ENCODE measurements at places on chromosomes 16 and 17.
A peak's percentile ranks its signal among the peaks of the same experiment; 100 is the strongest.

DNA sequence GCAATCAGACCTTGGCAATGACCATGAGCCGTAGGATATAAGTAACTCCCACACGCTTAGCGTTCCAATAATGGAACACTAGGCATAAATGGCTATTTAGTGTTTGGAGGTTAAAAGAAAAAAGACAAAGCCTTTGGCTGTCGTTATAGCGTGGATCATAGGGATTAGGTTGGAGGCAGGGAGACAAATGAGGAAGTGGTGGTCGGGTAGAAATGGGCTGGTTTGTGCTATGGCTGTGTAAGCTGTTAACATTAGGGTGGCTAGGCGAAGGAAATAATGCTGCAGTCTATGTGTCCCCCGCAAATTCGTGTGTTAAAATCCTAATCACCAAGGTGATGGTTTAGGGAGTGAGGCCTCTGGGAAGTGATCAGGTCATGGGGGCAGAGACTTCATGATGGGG, 120.4 kb upstream of the IRX6 start:
- no peak for DNase-seq

DNA sequence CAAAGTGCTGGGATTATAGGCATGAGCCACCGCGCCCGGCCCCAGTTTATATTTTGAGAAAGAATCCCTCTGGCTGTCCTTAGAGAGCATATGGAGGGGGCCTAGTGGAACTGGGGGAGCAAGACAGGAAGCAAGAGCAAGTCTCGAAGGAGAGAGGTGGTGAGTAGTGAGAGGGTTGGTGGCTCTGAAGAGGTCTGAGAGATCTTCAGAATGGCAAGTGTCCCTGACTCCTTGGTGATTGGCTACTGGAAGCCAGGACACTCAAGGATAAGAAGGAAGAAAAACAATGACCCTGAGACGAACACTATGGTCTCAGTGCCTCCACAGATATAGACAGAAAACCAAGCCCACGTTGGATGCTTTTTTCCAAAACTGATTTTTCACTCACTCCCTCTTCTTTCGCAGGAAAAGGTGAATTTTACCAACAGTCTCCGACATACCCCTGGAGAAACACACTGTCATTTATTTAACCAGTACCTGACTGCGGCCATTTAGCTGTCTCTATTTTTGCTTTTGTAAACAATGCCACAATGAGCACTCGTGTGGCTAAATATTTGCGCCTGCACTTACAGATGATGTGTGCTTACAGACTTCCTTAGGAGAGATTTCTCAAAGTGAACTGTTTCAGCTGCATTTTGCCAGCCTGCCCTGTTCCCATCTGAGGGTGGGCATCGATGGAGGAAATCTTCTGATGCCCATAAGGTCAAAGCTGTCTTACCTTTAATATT, 15.9 kb upstream of the DOK4 start:
- no peak for DNase-seq

DNA sequence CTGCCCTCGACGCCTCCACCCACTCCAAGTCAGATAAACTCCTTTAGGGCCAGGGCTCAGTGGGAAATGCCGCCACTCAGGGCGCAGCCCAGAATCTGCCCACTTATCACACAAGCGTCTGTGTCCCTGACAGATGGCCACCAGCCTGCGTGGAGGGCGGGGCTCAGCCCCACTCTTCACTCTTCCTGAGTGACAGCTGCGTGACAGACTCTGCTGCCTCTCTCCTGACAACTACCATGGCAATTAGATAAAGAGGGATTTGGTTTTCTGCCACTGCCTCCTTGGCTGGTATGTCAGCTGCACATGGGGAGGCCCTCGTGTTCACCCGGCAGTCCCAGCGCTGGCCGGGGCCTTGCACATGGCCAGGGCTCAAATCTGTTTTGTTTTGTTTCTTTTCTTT, 96.2 kb downstream of the RTN4RL1 start:
- DNase-seq, result no peak

- no peak for DNase-seq
Measured at GRCh38 chr16:85202631-85203461, 90.6 kb upstream of the CIBAR2 start.

GRCh38 chr16:10622036-10622921, 41.9 kb upstream of the EMP2 start:
- DNase-seq, result no peak

DNA sequence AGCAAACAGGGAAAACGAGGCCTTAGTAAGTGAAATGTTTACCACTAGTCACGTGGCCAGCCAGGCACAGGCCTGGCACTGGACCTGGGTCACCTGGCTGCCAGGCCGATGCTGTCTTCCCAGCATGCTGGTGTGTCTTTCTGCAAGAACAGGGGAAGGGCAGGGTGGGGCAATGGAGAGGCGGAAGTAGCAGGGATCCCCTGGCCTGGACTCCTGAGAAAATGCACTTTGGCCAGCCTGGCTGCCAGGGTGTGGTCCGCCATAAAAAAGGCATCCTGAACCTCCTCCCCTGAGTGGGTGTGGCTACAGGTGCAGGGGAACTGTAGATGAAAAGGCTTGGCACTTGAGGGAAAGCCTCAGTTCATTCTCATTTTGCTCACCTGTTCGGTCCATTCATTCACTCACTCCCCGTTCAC, 1.0 kb upstream of the ANKRD40CL start:
- peak; percentile 27 for DNase-seq

All from NCI-H187 (cell line).